ENCODE measurements at places on chromosomes 3 and 15. TPM values are rescaled to one million over a fixed set of nuclear protein-coding genes. Genes with fewer than 3 reads are reported as not detected.
A peak's percentile ranks its signal among the peaks of the same experiment; 100 is the strongest.

FAM3D gene
- total RNA-seq, result 0.20 TPM

GRCh38 chr3:124634210-124635168 lies 95.8 kb upstream of the UMPS start:
- H3K27me3 ChIP-seq, result no peaks in the 10 kb centered on the region
- H3K4me3 ChIP-seq, result no peak overlapping the region
- H3K4me1 ChIP-seq, result no peaks in the 10 kb centered on the region

DNA sequence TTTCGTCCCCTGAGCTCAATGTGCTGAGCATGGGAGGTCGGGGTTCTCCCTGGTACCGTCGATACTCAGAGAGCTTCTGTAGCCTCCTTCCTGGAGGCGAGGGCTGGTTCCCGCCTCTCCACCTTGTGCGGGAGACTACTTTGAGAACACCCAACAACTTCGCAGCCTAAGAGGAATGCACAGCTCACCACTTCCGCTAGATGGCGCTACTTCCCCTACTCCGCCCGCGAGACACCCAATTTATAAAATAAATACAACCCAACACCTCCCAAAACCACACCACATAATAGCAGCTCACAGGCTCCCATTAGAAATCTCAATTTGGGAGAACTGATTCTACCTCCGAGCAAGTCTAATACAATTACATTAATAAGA lies 1.2 kb downstream of the RGMA start:
- peak overlapping the region; percentile 89 for H3K27ac ChIP-seq
- H3K27me3 ChIP-seq, result peaks cover 9% of the 10 kb centered on the region
- DNase-seq, result peak; percentile 98
- no peaks in the 10 kb centered on the region for H3K36me3 ChIP-seq
- H3K4me1 ChIP-seq, result peaks cover 28% of the 10 kb centered on the region
- peak overlapping the region; percentile 56 for H3K4me3 ChIP-seq

GRCh38 chr3:155352900-155353490 lies 59.5 kb upstream of the STRIT1 start:
- H3K4me3 ChIP-seq, result no peak overlapping the region
- H3K27me3 ChIP-seq, result no peaks in the 10 kb centered on the region
- H3K4me1 ChIP-seq, result peaks cover 2% of the 10 kb centered on the region
- H3K36me3 ChIP-seq, result no peaks in the 10 kb centered on the region
- DNase-seq, result peak; percentile 29
- H3K27ac ChIP-seq, result no peak overlapping the region

- no peaks in the 10 kb centered on the region for H3K36me3 ChIP-seq
- H3K27ac ChIP-seq, result no peak overlapping the region
- H3K27me3 ChIP-seq, result no peaks in the 10 kb centered on the region
- no peak for DNase-seq
Measured at GRCh38 chr3:56874269-56874668, 72.5 kb upstream of the ARHGEF3 start.

DNA sequence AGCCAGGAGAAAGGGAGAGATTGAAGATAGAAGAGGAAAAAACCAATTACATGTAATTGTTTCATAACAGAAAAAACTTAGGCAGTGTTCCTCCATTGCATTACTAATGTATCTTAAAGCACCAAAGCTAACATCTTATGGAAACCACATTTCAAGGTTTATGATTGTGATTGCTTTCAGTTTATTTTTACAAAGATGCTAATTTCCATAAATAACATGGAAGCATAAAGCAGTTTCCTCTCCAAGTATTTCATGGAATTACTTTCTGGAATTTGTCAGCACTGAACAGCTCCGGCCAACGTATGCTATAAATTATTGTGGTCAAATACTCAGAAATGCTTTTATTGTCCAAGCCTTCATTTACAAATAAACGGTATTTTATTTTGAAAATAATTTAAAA lies 11.6 kb downstream of the ADAMTSL3 start:
- H3K4me3 ChIP-seq, result no peak overlapping the region
- H3K27me3 ChIP-seq, result no peaks in the 10 kb centered on the region
- no peak for DNase-seq
- no peaks in the 10 kb centered on the region for H3K36me3 ChIP-seq

TNFAIP8L3 gene
- total RNA-seq, result 3.8 TPM

STAB1 gene
- total RNA-seq, result 79.7 TPM

DNA sequence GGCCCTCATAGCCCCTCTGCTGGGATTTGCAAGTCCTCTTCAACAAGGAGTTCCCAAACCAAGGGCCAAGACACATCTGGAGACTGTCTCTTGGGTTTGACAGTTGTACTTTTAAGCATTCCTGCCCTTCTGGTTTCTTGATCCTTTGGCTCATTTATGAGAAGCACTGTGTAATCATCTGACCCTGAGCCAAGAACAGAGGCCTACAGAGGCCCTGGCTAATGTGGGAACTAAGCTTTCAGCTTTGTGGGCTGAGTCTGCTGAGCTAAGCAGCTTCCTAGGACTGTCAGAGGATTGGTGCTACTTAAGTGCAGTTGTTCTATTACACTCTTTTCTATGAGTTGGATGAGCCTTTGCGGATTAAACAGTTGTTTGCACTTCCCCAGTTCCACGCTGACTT lies 178.3 kb downstream of the KBTBD8 start:
- no peaks in the 10 kb centered on the region for H3K4me1 ChIP-seq
- no peak overlapping the region for H3K4me3 ChIP-seq
- H3K27ac ChIP-seq, result no peak overlapping the region
- no peaks in the 10 kb centered on the region for H3K36me3 ChIP-seq
- H3K27me3 ChIP-seq, result no peaks in the 10 kb centered on the region

DNA sequence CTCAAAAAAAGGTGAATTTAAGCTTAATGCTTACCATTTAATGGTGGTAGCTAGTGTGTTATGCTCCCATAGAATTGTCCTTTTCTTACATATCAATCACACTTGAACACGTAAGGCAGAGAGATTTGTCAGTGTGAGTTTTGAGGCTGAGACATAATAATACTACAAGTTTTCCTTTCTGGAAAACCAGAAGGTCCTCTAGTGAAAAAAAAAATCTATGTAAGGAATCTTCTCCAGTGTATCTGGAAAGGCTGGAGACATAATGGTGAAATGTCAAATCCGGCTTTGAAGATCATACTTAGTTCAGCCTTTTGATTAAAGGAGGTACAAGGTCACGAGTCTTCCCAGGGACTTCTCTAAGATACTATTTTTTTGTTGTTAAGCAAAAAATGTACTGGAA lies 3.4 kb downstream of the TSC22D2 start:
- DNase-seq, result no peak
- H3K27ac ChIP-seq, result peak overlapping the region; percentile 100
- H3K36me3 ChIP-seq, result peaks cover 4% of the 10 kb centered on the region
- peak overlapping the region; percentile 97 for H3K4me3 ChIP-seq

DNA sequence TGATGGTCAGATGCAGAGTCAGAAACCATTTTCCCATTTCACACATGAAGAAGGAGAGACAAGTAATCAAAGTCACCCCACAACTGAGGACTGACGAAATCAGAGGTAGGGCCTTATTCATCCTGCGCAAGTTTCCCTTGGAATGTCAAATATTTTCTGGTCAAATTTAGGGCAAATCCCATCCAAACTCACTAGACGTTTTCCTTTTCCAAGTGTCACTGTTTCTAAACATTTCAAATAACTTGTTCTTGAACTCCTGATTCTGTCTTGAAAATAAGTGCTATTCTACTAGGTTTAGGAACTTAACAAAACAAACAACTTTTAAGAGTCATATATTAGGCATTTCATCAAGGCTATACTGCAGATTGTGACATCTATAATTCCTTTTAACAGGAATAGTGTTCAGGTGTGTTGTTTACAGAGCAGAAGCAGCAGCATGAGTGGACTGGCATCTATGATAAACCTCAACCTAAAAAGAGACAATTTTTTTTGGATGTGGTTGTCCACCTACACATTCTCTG lies 40.7 kb downstream of the SUMF1 start:
- no peak overlapping the region for H3K4me3 ChIP-seq
- no peaks in the 10 kb centered on the region for H3K36me3 ChIP-seq
- DNase-seq, result no peak
- H3K4me1 ChIP-seq, result no peaks in the 10 kb centered on the region

DNA sequence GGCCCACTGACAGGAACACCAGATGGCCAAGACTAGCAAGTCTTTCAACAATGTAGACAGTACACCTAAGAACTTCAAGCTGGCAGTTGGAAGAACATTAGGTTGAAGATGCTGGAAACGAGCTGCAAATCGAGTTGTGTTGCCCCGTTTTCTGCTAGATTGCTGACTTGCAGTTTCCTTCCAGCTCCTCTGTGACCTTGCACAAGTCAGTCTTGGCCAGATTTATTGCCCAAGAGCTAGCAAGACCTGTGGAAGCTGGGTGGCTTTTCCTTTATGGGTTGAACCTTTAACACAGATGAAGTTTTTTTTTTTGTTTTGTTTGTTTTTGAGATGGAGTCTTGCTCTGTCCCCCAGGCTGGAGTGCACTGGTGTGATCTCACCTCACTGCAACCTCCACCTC lies 2.9 kb upstream of the RBM6 start:
- no peak overlapping the region for H3K27ac ChIP-seq
- DNase-seq, result no peak
- H3K27me3 ChIP-seq, result no peaks in the 10 kb centered on the region
- H3K4me3 ChIP-seq, result no peak overlapping the region

DNA sequence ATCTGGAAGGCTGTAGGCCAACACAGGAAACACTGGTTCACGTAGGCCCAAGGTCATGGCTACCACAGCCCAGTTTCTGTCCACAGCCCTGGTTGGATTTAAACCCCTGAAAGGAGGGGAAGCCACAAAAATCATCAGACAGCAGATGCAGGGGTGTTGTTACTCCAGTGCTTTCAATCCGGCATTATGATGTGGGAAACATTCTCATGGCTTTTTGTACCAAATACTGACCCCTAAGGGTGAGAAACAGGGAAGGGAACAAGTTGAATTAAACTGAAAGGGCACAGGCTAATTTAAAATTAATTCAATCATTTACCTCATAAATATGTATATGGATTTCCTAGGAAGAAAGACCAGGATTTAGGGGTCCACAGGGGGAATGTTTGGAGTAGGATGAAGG lies 375.6 kb downstream of the CTNNB1 start:
- no peak overlapping the region for H3K27ac ChIP-seq
- H3K27me3 ChIP-seq, result no peaks in the 10 kb centered on the region
- H3K4me1 ChIP-seq, result peaks cover 7% of the 10 kb centered on the region
- no peaks in the 10 kb centered on the region for H3K36me3 ChIP-seq
- DNase-seq, result no peak

SLC35G2 gene
- total RNA-seq, result 36.4 TPM

- H3K36me3 ChIP-seq, result no peaks in the 10 kb centered on the region
- no peak overlapping the region for H3K27ac ChIP-seq
- H3K4me3 ChIP-seq, result no peak overlapping the region
- H3K4me1 ChIP-seq, result no peaks in the 10 kb centered on the region
- H3K27me3 ChIP-seq, result no peaks in the 10 kb centered on the region
Measured at GRCh38 chr3:148333091-148333490, 364.6 kb upstream of the AGTR1 start.

DNA sequence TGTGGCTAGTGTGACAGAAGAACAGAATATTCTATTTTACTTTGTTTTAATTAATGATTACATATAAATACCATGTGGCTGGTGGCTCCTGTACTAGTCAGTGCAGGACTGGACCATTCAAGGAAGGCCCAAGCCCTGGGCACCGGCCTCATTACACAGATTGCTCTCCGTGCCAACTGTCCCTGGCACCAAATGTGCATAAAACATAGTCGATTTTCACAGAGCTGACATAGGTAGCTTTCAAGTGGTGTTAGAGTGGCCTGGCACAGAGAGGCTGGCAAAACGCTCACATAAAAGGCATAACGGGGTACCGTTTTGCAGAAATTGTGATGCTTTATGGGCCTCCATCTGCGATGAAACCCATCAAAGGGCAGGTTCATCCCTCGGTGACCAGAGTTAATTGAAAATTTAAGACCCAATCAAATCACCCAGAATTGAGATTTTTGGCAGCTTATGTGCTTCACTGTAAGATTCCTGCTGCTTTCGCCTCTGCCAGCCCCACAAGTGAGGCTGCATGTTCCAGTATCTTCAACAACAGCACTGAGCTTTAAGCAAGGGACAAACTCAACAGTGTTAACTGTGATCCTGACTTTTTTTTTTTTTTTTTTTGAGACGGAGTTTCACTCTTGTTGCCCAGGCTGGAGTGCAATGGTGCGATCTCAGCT lies 25.9 kb downstream of the RFTN1 start:
- H3K4me3 ChIP-seq, result no peak overlapping the region
- H3K4me1 ChIP-seq, result peaks cover 2% of the 10 kb centered on the region
- no peak overlapping the region for H3K27ac ChIP-seq
- DNase-seq, result no peak

DNA sequence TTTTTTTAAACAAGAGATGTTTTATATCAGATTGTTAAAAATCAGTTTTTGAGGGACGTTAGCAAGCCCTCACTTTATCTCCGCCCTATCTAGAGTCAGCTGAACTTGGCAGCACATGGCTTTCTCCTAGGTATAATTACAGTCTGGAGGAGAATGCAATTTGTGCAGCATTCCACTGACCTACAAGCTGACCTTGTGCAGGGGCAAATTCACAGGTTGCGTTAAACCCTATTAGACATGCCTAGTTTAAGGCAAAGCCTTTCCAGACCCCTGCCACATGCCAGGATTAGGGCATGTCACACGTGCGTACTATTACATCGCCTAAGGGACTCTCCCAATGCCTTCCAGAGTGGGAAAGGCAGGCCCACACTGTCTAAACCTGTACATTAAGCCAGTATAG lies 224.0 kb downstream of the GREM1 start:
- H3K4me3 ChIP-seq, result no peak overlapping the region
- H3K27me3 ChIP-seq, result no peaks in the 10 kb centered on the region
- no peaks in the 10 kb centered on the region for H3K36me3 ChIP-seq
- no peak for DNase-seq

DNA sequence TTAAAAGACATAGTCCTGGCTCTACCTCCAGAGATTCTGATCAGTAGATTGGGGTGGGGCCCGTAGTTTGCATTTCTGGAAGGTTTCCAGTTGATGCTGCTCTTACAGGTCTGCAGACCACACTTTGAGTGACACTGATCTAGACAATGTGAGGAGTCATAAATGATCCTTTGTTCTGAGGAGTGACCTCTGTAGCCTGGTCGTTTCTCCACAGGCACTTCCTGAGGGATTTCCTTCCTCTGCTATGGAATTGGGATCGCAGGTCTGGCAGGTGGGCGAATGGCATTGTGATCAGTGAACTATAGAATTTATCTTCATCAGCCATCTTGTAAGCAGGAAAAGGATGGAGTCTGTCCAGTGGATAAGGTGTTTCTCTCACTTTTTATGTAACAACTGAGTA lies 5.5 kb downstream of the GFM1 start:
- H3K27me3 ChIP-seq, result no peaks in the 10 kb centered on the region
- H3K4me3 ChIP-seq, result no peak overlapping the region
- H3K4me1 ChIP-seq, result no peaks in the 10 kb centered on the region

CTXND1 gene
- 6.3 TPM for total RNA-seq

DNA sequence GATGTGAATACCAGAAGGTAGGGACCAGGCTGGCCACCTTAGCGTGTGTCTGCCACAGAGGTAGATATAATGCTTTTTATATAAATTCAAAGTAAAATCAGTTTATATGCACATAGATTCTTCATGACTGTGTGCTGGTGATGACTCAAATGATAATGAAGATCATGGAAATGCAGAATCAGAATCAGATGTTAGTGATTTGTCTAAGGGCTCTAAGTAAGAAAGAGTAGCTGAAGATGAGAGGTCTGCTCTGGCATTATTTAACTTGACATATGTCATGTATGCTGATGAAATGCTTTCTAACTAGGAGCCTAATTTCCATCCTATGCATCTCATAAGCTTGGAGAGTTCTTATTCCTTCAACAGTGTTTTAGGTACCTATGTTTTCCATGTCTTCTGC lies 50.3 kb upstream of the DPH6 start:
- no peak overlapping the region for H3K27ac ChIP-seq
- DNase-seq, result no peak
- H3K4me3 ChIP-seq, result no peak overlapping the region
- H3K36me3 ChIP-seq, result no peaks in the 10 kb centered on the region
- H3K4me1 ChIP-seq, result no peaks in the 10 kb centered on the region
- no peaks in the 10 kb centered on the region for H3K27me3 ChIP-seq

- H3K4me3 ChIP-seq, result no peak overlapping the region
- H3K27me3 ChIP-seq, result no peaks in the 10 kb centered on the region
- H3K36me3 ChIP-seq, result no peaks in the 10 kb centered on the region
- H3K4me1 ChIP-seq, result peaks cover 3% of the 10 kb centered on the region
- H3K27ac ChIP-seq, result no peak overlapping the region
Measured at GRCh38 chr15:67359431-67360079, 105.0 kb downstream of the IQCH start.
